ENCODE measurements at places on chromosomes 6 and 20.

GRCh38 chr20:64099880-64100565 is 7.3 kb downstream of the NPBWR2 start:
- peaks cover 6% of the 10 kb centered on the region for H3K27me3 ChIP-seq
- ATAC-seq, result no peak
- H3K27ac ChIP-seq, result no peak overlapping the region
- H3K36me3 ChIP-seq, result no peaks in the 10 kb centered on the region
- H3K4me3 ChIP-seq, result no peak overlapping the region
- H3K4me1 ChIP-seq, result peaks cover 7% of the 10 kb centered on the region

- H3K4me1 ChIP-seq, result no peaks in the 10 kb centered on the region
- H3K4me3 ChIP-seq, result no peak overlapping the region
- H3K27ac ChIP-seq, result no peak overlapping the region
- H3K36me3 ChIP-seq, result no peaks in the 10 kb centered on the region
- ATAC-seq, result no peak
Measured at GRCh38 chr6:21502682-21503081, 90.9 kb upstream of the SOX4 start.

DNA sequence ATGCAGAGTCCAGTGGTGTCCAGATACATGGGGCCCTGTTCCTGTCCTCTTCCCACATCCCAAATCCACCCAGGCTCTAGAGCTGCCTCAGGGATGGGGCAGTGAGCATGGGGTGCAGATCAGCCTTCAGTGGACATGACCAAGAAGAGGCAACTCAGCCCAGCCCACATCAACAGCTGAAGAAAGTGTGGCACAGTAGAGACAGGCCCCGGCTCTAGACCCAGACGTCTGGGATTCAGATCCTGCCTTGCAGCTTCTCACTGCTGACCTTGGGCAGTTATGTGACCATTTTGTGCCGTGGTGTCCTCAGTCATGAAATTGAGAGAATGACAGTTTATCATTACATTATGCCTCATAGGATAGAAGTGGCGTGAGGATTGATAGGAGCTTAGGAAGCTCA is 54.6 kb upstream of the CST7 start:
- no peaks in the 10 kb centered on the region for H3K36me3 ChIP-seq
- no peaks in the 10 kb centered on the region for H3K4me1 ChIP-seq
- no peak overlapping the region for H3K27ac ChIP-seq

GRCh38 chr6:6546318-6547109 is 42.0 kb upstream of the LY86 start:
- ATAC-seq, result peak; percentile 67
- H3K27ac ChIP-seq, result no peak overlapping the region
- no peaks in the 10 kb centered on the region for H3K36me3 ChIP-seq
- H3K4me3 ChIP-seq, result peak overlapping the region; percentile 52
- H3K4me1 ChIP-seq, result peaks cover 4% of the 10 kb centered on the region

DNA sequence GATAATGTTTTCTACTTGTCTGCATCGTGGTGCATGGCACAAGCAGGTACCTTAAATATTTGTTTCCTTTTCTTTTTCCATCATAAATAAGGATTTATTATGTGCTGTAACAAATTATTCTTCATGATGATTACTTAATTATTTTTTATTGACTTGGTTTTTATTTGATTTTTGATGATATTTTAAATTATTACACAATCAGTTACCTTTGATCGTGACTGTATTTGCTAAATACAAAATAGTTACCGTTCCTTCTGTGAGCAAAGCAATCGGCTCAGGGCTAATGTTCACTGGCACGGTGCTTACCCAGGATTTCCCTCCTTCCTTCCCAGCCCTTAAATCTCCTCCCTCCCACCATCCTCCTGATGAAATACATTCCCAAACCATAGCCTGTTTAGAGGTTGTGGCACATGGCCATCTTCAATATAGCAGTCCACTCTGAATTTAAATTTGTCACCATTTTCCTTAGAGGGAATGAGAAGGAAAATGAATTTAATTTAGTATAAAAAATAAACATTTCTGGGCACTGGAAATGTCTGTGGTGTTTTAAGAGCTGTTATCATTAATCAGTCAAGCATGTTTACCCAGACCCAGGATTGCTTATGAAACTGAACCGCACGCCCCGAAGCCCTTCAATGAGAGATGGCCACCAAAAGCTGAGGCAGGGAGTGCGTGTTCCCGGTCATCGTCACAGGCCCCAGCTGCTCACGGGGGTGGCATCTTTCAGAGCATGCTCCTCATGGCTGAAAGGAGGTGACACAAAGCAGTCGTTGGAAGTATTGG is 23.0 kb upstream of the EXOC2 start:
- H3K27me3 ChIP-seq, result no peaks in the 10 kb centered on the region
- no peak overlapping the region for H3K4me3 ChIP-seq
- no peak for ATAC-seq
- no peaks in the 10 kb centered on the region for H3K36me3 ChIP-seq

DNA sequence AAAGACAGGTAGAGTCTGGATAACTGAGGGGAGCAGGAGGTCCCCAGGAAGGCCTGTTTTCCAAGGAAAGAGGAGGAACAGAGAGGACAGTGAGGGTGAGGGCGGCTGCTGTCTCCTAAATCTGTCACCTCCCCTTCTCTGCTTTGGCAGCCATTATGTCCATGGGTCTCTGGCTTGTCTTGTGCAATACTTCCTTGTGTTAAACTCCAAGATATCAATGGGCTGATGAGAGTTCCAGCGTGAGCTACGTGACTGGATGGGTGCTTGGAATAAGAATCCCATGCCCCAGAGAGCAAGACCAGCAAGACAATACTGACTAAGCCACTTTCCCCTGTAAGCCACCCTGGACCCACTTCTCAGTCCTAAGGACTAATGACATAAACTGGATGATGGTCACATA is 26.3 kb upstream of the DNAAF9 start:
- H3K4me1 ChIP-seq, result no peaks in the 10 kb centered on the region
- H3K4me3 ChIP-seq, result no peak overlapping the region
- no peaks in the 10 kb centered on the region for H3K36me3 ChIP-seq
- peaks cover 8% of the 10 kb centered on the region for H3K27me3 ChIP-seq

GRCh38 chr6:161360520-161360919 is 86.7 kb upstream of the AGPAT4 start:
- no peak for ATAC-seq
- no peaks in the 10 kb centered on the region for H3K36me3 ChIP-seq
- no peaks in the 10 kb centered on the region for H3K27me3 ChIP-seq
- peaks cover 3% of the 10 kb centered on the region for H3K4me1 ChIP-seq
- H3K27ac ChIP-seq, result no peak overlapping the region
- H3K4me3 ChIP-seq, result no peak overlapping the region

- no peak for ATAC-seq
- H3K27ac ChIP-seq, result no peak overlapping the region
- no peaks in the 10 kb centered on the region for H3K27me3 ChIP-seq
- H3K36me3 ChIP-seq, result no peaks in the 10 kb centered on the region
- H3K4me3 ChIP-seq, result no peak overlapping the region
Measured at GRCh38 chr6:45728674-45729073, 287.0 kb downstream of the CLIC5 start.

- H3K4me3 ChIP-seq, result peak overlapping the region; percentile 99
- H3K27me3 ChIP-seq, result no peaks in the 10 kb centered on the region
- H3K27ac ChIP-seq, result peak overlapping the region; percentile 99
- H3K36me3 ChIP-seq, result peaks cover 93% of the 10 kb centered on the region
Measured at GRCh38 chr20:44970243-44970757, 4.0 kb downstream of the STK4 start.

DNA sequence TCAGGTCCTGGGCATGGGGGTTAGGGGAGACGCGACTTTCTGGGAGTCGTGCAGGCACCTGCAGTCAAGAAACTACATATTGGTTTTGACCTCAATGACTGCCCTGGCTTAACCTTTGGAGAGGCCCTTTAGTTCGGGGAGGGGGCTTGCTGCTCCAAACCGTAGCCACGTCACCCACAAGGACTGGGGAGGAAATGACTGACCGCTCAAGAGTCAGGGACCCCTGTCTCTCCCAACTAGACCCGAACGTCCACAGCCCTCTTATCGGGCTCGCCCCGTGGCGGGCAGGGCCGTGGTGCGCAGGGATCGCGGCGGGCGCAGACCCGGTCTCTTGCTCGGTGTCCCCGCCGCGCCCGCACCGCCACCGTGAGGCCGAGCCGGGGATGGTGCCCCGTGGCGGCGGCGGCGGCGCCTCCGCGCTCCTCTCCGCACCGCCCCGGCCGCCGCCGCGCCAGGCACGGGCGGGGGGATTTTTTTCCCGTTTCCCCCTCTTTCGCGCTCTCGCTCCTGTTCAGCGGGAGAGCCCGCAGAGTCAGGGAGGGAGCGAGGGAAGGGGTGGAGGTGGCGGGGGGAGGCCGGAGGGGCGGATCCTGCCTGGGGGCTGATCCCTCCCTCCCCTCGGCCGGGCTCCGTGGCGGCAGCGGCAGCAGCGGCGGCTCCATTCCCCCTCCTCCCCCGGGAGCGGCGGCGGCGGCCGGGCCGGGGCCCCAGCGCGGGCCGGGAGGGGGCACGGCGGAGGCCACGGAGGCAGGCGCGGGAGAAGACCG is at the start of gene BRPF3:
TSS of gene BRPF3 (plus strand) at position 632 of the 767 bp plus-strand sequence. CDS start 3,579 bp downstream, outside the sequence.
- peak within 1 kb of the TSS; percentile 85 for H3K27ac ChIP-seq
- peak within 1 kb of the TSS; percentile 90 for H3K4me3 ChIP-seq
- H3K27me3 ChIP-seq, result no peaks in the 10 kb centered on the region

GRCh38 chr20:50726955-50727791 is 4.2 kb upstream of the PARD6B start:
- ATAC-seq, result no peak
- H3K27ac ChIP-seq, result no peak overlapping the region
- H3K27me3 ChIP-seq, result no peaks in the 10 kb centered on the region

DNA sequence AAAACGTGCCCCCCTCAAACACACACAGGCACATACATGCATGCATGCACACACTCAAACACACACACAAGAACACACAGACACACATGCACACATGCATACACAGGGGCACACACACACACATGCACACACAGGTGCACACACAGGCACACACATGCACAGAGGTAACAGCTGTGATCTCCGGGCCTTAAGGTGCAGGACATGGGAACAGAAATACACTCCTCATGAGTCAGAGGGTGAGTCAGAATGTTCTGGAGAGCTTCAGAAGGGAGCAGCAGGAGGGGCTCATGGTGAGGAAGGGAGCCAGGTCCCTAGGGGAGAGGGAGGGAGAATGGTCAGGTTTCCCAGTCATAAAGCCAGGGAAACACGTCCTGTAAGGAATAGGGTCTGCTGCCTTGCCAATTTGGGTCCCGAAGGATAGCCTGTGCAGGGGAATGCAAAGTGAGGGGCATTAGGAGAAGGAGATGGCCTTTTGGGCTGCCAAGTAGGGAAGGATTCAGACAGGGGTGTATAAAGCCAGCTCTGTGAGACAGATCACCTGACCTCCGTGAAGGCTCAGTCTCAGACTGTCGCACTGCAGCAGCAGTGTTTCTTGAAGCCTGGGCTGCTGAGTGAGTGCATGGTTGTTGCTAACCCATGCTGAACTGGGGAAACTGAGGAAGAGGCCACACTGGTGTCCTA is 123.9 kb downstream of the MAFB start:
- no peak overlapping the region for H3K4me3 ChIP-seq
- no peak for ATAC-seq
- H3K36me3 ChIP-seq, result no peaks in the 10 kb centered on the region

DNA sequence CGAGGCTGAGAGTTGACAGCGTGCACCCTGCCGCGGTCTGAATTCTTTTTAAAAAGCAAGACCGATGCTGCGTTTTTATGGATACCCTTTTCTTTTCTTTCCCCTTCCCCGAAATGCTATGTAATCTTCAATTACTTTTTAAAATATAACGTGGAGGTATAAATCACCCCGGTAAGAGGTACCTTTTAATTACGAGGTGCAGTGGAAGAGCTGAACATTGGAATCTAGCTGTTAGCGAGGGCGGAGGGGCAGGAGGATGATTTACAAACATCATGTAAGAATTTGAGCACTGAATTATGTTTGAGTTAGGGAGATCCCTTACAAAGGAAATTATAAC is 1.2 kb downstream of the EYA2 start:
- H3K27me3 ChIP-seq, result peaks cover 62% of the 10 kb centered on the region
- no peaks in the 10 kb centered on the region for H3K36me3 ChIP-seq
- no peaks in the 10 kb centered on the region for H3K4me1 ChIP-seq
- H3K4me3 ChIP-seq, result no peak overlapping the region
- ATAC-seq, result no peak

- H3K27ac ChIP-seq, result no peak overlapping the region
- ATAC-seq, result no peak
- no peak overlapping the region for H3K4me3 ChIP-seq
- H3K36me3 ChIP-seq, result no peaks in the 10 kb centered on the region
Measured at GRCh38 chr6:64681416-64682160, 1025.4 kb downstream of the EYS start.

DNA sequence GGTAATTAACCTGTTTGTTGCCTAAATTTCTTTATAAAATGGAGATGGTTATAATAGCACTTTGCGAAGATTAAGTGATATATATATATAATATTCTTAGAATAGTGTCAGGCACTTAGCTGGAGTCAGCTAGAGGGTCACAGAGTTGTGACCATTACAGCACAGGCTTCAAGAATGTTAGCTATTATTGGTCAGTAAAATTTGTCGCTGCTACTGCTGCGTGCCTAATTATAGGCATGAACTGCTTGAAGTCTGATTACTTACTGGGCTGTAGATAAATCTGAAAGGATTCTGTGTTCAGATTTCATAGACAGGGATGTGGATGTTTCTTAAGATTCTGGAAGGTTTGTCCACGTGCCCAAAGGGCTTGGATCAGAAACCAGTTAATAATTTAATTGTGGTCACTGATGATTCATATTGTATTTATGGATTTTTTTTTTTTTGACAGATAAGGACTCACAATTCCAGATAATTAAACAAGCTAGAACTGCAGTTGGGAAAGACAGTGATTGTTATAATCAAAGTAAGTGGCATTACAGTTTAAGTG is 4.7 kb downstream of the SNRNP48 start:
- H3K27ac ChIP-seq, result no peak overlapping the region
- no peak overlapping the region for H3K4me3 ChIP-seq
- ATAC-seq, result no peak

- no peak overlapping the region for H3K27ac ChIP-seq
- no peak for ATAC-seq
- H3K27me3 ChIP-seq, result no peaks in the 10 kb centered on the region
- no peak overlapping the region for H3K4me3 ChIP-seq
- H3K4me1 ChIP-seq, result peaks cover 18% of the 10 kb centered on the region
Measured at GRCh38 chr6:20747991-20748390, 213.7 kb downstream of the CDKAL1 start.

- no peaks in the 10 kb centered on the region for H3K36me3 ChIP-seq
- H3K27ac ChIP-seq, result no peak overlapping the region
- no peak overlapping the region for H3K4me3 ChIP-seq
- H3K4me1 ChIP-seq, result no peaks in the 10 kb centered on the region
Measured at GRCh38 chr20:58598211-58599015, 52.7 kb upstream of the STX16 start.

GRCh38 chr6:32845384-32845884 is 1.6 kb upstream of the PSMB8 start:
- peak overlapping the region; percentile 95 for H3K4me3 ChIP-seq
- H3K36me3 ChIP-seq, result peaks cover 100% of the 10 kb centered on the region

GRCh38 chr6:68059261-68059660 is 575.8 kb upstream of the ADGRB3 start:
- no peak overlapping the region for H3K4me3 ChIP-seq
- no peak overlapping the region for H3K27ac ChIP-seq
- H3K36me3 ChIP-seq, result no peaks in the 10 kb centered on the region
- H3K27me3 ChIP-seq, result no peaks in the 10 kb centered on the region

Data from activated T-helper 17 cell treated with anti-CD3 and anti-CD28 coated beads, Interleukin-2, amount 50 U/mL, for 72 hours (primary cell).